ENCODE measurements at places on chromosomes 5 and 9.

GRCh38 chr9:89137542-89138462 is 40.8 kb downstream of the SHC3 start:
- DNase-seq = peak; percentile 10

DNA sequence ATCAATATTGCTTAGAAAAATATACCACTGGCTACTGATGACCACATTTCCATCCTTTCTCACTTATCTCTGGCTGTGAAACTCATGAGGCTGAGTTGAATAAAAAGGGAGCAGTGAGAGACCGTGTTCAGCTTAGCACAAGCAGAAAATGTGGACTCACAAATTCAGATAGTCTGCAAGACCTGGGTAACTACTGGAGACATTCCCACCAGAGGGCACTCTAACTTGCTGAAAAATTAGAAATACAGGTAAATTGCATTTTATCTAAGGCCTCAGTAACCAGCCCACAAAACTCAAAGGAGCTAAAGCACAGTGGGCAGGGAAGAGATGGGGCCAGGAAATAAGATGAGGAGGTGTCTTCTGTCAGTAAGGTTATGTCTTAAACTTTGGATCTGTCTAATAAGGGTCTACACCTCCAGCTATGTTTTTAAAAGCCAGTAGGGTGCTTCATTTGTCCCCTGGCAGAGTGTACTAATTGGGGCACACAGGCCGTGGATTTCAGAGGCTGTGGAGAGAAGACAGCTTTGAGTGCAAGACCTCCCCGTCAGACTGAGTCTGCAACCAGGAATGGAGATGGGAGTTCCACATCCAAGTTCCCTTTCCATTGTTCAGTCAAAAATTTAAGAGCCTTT is 8.7 kb upstream of the NDUFB6 start:
- peak; percentile 26 for DNase-seq

DNA sequence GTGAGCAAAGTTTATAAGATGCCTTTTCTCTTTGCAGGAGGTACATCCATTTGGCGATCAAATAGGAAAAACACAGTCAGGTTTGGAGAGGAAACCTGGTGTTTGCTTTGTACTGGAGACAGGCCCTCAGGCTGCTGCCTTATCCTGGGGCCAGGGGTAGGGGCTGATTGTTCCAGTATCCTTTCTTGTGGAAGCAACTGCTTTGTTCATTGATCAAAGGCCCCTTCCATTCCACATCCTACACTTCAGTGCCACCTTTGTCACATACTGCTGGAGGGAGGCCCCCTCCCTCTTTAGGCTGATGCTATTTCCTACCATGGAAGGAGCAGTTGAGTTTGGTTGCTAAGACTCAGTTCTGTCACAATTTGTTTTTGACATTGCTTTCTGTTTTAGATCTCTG is 778.1 kb downstream of the TLR4 start:
- DNase-seq = no peak

DNA sequence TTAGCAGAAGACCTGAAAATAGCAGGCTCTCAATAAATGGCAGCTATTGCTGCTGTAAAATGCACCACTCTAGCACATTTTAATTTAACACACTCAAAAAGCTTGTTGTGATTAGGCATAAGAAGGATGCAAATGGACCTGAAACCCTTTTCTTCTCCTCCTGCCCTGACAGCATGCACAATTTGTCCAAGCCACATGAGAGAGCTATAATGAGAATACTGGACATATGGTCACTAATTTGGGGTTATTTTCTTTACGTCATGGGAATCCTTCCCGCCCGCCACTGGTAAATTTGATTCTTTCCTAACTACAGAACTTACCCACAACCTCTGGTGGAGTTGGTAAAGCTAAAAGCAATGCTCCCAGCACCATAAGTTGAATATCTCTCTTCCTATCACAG is 62.1 kb downstream of the TRIM32 start:
- no peak for DNase-seq

- DNase-seq = no peak
Measured at GRCh38 chr5:81633471-81633870, 117.4 kb downstream of the SSBP2 start.

GRCh38 chr9:98944057-98944733 is 488 bp downstream of the COL15A1 start:
- no peak for DNase-seq

- no peak for DNase-seq
Measured at GRCh38 chr9:7454624-7455023, 345.0 kb downstream of the DMAC1 start.

GRCh38 chr5:132417010-132417439 is 47.5 kb downstream of the SLC22A5 start:
- DNase-seq = no peak

DNA sequence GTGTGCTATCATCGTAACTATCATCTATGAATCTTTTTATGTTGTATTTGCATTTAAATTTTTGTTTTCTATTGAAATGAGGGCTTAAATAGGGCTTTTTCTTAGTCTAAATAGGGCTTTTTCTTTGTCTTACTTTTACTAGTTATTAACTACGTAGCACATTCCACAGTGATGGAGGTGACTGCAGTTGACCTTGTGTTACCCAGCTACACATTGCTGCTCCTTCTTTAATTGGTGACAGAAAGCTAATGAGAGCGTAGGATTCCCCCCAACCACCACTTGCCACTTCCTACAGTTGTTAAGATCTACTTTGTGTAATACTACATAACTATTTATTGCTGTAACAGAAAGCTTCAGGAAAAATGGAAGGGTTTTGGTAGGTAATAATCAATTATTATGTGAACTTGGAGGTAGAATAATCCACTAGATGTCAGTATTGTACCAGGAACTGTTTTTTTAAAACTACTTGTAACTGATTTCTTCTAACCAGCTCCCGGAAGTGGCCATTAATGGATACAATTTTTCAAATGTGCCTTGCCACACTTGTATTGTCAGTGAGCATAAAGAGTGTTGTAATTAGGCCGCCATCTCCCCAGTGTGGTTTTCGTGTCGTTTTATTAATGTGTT is 18.0 kb downstream of the MTRR start:
- peak; percentile 43 for DNase-seq

- DNase-seq = peak; percentile 33
Measured at GRCh38 chr5:97297063-97297703, 114.1 kb upstream of the RIOK2 start.

- no peak for DNase-seq
Measured at GRCh38 chr5:149857499-149857898, 87.1 kb downstream of the PDE6A start.
